ENCODE measurements at places on chromosomes 2 and 18.

GRCh38 chr2:189308056-189308790 is 128.7 kb upstream of the COL5A2 start:
- no peak for DNase-seq

GRCh38 chr2:99626158-99626557 is 136.3 kb upstream of the REV1 start:
- no peak for DNase-seq

DNA sequence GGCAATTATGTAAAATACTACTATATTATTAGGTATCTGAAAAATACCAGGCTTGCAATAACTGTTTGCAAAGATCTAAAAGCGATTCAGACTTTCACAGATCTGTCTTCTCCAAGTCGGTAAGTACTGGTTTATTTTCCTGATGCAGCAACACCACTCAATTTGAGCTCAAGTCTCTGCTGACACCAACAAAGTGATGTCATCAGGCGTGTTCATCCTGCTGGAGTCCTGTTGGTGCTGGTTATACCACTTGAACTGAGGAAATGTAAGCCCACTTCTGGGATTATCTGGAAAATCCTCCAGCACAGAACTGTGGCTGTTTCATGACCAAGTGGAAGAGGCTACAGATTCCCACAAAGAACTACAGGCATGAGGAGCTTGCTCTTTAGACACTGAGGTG is 267.6 kb downstream of the BCL2 start:
- no peak for DNase-seq

- DNase-seq = no peak
Observed at GRCh38 chr2:148607566-148607965, 37.0 kb upstream of the EPC2 start.

- no peak for DNase-seq
Observed at GRCh38 chr2:49935449-49935848, 781.1 kb upstream of the FSHR start.

DNA sequence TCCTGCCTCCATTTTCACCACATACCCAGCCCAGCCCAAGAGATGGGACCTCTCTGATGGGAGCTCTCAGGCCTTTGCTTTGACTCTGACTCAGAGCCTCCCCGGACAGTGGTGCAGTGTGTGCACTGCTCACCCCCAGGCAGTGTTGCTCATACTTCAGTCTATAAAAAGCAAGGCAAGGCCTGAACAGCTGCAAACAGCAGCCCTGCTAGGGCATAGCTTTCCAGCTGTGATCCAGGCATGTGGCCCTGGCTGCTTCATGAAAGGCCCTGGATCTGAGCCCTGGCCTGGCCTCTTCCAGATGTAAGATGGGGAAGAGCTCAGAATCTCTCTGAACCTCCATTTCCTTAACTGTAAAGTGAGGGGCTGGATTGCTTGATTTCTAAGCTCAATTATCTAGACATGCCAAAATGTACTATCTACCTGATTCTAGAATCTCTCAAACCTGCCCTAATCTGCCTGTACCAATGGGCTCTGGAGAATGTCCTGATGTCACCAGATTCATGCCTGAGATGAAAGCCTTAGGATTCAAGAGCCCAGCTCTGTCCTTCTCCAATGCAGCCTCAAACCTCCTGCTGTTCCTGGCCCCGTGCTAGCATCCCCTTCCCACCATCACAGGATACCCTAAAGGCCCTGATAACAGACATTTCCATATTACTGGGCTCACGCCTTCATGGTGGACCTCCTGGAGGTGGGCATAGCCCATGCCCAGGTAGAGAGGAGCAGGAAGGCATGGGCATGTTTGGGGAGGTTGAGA is 206.9 kb downstream of the ARL4C start:
- peak; percentile 67 for DNase-seq

GRCh38 chr18:13136904-13137669 is 81.5 kb upstream of the LDLRAD4 start:
- DNase-seq = peak; percentile 14

- DNase-seq = no peak
Observed at GRCh38 chr2:137206069-137206468, 440.7 kb downstream of the THSD7B start.

- DNase-seq = peak; percentile 62
Observed at GRCh38 chr18:12327510-12328178, 19.6 kb downstream of the TUBB6 start.

- DNase-seq = no peak
Observed at GRCh38 chr2:157182834-157183396, 74.6 kb upstream of the GALNT5 start.

All from CD4-positive, alpha-beta T cell treated with Interleukin-15 for 4 hours (primary cell).